ENCODE measurements at places on chromosomes 12 and 14.

GRCh38 chr12:60172266-60173211 lies 576.7 kb downstream of the SLC16A7 start:
- DNase-seq: peak; percentile 33

- DNase-seq: peak; percentile 84
These were observed 4.4 kb downstream of the SUSD6 start for GRCh38 chr14:69615496-69616407.

GRCh38 chr12:19925841-19926240 lies 442.5 kb upstream of the PDE3A start:
- DNase-seq: no peak

- DNase-seq: no peak
These were observed 188.7 kb downstream of the BCAT1 start for GRCh38 chr12:24760162-24760561.

DNA sequence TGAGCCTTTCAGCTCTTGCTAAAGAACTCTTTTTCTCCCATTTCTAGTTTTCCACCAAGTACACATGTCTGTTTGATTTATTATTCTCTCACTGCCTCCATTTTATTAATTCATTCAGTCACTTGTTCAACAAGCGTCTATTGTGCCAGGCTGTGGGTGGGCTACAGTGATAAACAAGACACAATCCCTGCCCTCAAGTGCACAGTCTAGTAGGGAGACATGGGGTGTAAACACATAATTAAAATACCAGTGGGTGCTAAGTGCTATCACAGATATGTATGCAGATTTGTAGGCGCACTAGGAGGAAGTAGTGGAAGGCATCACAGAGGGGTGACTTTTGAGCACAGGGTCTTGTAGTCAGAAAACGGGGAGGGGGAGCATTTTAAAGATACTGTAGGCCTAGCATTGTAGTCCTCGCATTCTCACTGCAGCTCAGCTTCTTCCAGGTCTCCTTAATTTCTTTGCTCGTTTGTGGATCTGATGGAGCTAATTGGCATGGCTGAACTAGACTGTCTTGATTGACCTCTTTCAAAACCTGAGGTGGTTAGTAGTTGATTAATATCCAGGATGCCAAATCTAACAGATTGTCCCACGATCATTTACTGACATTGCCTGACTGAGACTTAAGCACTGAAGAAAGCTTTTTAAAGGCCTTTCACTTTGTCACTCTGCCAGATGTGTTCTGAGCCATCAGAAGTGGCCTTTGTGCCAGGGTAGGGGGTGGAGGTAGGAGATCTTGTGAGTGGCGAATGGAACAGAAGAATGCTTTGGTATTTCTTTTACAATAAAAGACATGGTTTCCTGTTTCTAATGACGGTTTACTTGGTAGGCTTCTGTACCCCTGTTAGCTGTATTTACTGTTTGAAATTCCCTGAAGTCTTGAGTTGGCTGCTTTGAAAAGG lies 116.9 kb downstream of the DIP2B start:
- DNase-seq: no peak

GRCh38 chr12:112162241-112162790 lies 37.0 kb downstream of the TRAFD1 start:
- DNase-seq: no peak

DNA sequence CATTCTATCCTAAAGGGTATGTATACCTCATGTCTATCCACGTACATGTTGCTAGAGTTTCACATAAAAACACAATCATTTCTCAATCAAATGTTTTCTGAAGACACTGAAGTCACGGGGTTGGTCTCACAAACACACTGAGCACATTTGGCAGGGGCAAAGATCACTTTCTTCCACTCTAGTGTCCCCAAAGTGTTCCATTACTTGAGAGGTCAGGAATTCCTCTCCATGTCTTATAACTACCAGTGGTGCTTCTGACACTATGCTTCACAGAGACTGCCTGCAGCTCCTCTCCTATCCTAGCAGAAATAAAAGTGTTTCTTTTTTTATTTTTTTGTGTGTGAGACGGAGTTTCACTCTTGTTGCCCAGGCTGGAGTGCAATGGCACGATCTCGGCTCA lies 19.1 kb downstream of the ZFYVE1 start:
- no peak for DNase-seq

GRCh38 chr12:15201056-15201455 lies 20.2 kb downstream of the RERG start:
- no peak for DNase-seq

DNA sequence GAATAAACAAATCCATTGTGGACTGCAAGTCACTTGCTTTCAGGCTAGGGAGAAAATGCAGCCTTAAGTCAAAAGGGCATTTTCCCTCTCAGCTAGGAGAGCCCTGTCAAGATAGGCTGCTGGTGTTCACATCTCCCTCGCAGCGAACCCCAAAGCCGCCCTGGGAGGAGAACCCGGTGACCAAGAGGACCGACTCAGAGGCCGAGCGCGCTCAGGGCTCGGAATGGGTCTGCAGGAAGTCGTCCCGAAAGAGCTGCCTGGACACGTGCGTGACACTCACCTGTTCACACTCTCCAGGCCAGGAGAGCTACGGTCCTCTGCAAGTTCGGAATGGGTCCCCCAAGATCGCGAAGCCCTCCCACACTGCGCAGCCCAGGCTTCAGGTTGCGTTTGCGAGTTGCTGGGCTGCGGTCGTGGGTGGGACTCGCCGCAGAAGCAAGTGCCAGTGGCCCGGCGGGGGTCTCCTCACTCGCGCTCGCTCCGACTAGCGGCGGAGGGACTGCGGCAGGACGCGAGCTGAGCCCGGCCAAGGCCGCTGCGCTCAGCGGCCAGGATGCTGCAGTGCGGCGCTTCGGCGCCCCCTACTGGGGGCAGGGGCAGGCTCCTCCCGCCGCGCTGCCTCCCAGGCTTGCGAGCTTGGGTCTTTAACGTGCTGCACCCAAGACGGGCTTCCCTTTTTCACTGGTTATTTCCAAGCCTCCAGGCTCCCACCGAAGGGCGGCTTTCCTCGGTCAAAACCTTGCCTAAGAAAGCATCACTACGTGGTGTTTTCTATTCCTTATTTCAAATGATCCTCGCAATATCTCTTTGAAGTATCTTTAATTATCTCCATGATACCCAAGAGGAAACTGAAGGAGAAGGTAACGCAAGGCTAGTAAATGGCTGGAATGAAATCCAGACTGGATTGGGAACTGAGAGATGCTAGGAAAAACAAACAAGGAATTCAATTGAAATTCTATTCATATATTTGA lies at the start of gene RERG:
Gene RERG, minus strand, starts transcription at position 503 of the 971 bp plus-strand sequence. CDS start 3,928 bp downstream, outside the sequence.
- DNase-seq: peak; percentile 55

DNA sequence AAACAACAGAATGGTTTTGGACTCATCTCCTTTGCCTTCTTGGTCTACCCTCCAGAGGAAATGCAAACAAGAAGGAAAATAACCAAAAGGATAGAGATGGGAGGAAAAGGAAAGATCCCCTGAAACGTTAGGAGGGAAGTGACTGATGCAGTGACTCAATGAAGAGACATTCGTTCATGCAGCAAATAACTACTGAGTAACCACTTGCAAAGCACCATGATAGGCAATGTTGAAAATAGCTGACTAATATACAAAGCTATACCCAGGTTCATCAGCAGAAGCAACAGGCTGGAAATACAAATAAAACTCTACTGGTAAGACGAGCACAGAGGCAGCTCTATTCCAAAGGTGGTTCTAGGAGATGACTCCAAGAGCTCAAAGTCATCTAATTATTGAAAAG lies 41.8 kb downstream of the R3HDM2 start:
- DNase-seq: peak; percentile 76

GRCh38 chr12:114090211-114090610 lies 124.1 kb upstream of the RBM19 start:
- DNase-seq: peak; percentile 6

GRCh38 chr12:89085421-89085820 lies 266.9 kb downstream of the DUSP6 start:
- no peak for DNase-seq

GRCh38 chr12:4265280-4265679 lies 8.3 kb upstream of the CCND2 start:
- DNase-seq: no peak

GRCh38 chr14:86296173-86296572 lies 766.2 kb downstream of the FLRT2 start:
- DNase-seq: no peak

DNA sequence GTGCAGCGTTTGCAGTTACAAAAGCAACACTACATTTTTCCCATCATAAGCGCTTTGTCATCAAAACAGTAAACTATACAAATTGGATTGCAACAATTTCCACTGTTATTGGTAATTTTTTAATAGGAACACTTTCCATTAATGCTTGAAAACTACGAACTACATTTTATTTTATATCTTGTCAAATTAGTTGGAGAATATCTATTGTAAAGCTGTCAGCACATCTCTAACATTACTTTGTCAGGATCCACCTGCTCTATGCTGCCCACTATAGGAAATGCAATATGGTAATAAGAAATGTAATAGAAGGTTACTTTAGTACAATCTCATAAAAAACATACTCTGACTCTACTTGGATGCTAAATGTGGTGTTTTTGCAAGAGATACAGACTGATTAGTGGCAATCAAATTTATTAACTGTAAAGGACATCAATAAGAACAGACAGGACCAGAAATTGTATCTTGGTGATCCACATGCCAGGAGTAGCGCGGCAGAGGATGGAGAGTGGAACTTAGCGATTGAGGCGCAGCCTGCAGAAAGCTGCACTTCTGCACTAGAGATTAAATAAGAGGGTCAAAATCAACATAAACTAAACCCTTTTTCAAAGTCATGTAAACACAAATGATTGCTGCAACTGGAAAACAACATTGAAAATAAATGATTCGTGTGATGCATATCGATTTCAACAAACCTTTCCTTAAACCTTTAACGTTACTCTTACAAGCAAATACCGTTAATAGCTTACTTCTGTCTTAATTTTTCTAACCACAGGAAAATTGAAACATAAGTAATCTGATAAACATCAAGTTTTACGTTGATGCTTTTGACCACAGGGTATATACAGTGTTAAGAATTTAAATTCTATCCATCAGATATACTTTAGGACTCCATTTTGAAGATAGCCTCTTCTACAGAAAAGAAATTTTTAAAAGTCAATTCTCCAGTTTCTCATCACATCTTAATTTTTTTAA lies 3.6 kb upstream of the ARID2 start:
- DNase-seq: peak; percentile 31

DNA sequence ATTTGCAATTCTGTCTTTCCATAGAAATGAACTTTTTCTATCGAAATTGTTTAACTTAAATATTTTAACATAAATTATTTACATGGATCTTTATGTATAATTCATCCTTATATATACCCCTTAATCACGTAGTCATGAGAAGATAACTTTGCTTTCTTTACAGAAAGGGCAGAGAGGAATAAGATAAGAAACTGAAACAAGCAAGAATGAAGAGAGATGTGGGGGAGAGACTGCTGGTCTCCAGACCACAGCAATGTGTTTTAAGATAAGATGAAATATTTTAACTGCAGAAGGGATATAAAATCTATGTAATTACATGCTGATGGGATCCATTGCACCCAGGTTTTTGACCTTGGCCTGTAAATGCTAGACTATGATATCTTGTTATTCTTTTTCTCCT lies 34.7 kb upstream of the DNM1L start:
- no peak for DNase-seq

GRCh38 chr12:57090490-57090889 lies 1.6 kb downstream of the NAB2 start:
- no peak for DNase-seq

DNA sequence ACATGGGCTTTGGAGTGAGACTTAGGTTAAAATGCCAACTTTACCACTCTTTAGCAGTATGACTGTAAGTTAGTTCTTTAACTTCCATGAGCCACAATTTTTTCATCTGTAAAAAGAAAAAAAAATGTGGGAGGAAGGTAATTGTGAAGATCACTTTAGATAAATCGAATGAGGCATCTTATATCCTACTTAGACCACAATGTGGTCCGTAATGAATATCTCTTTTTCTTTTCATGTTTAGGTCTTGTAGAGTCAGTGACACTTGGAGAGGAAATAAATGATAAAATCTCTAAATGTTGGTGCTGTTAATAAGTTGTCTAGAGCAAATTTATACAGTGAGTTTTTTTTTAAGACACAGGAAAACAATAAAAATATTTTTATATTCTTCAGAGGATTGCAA lies 34.3 kb downstream of the RGS6 start:
- DNase-seq: no peak

GRCh38 chr12:64571411-64571810 lies 38.9 kb upstream of the RASSF3 start:
- DNase-seq: no peak

All from AG10803 (cell line).